ENCODE measurements at places on chromosomes 2 and 18.

GRCh38 chr18:31190919-31191318 lies 28.3 kb upstream of the DSC1 start:
- H3K4me3 ChIP-seq: no peak overlapping the region
- H3K4me1 ChIP-seq: no peaks in the 10 kb centered on the region
- H3K27ac ChIP-seq: peak overlapping the region; percentile 61
- no peaks in the 10 kb centered on the region for H3K36me3 ChIP-seq
- no peaks in the 10 kb centered on the region for H3K27me3 ChIP-seq
- peak; percentile 61 for DNase-seq

GRCh38 chr2:30989746-30990145 lies 148.5 kb downstream of the GALNT14 start:
- DNase-seq: no peak
- no peaks in the 10 kb centered on the region for H3K36me3 ChIP-seq
- H3K27ac ChIP-seq: no peak overlapping the region
- no peaks in the 10 kb centered on the region for H3K27me3 ChIP-seq

DNA sequence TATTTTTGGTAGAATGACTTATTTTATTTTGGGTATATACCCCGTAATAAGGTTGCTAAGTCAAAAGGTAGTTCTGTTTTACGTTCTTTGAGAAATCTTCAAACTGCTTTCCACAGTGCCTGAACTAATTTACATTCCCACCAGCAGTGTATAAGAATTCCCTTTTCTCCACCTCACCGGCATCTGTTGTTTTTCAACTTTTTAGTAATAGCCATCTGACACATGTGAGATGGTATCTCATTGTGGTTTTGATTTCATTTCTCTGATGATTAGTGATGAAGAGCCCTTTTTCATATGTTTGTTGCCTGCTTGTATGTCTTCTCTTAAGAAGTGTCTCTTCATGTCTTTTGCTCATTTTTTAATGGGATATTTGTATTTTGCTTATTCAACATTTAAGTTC lies 215.2 kb upstream of the TFPI start:
- no peak for DNase-seq
- no peak overlapping the region for H3K4me3 ChIP-seq

GRCh38 chr2:109707281-109708147 lies 86.6 kb upstream of the RGPD5 start:
- no peaks in the 10 kb centered on the region for H3K36me3 ChIP-seq
- no peaks in the 10 kb centered on the region for H3K27me3 ChIP-seq
- no peak for DNase-seq
- H3K27ac ChIP-seq: no peak overlapping the region
- H3K4me1 ChIP-seq: no peaks in the 10 kb centered on the region

- no peaks in the 10 kb centered on the region for H3K27me3 ChIP-seq
Measured at GRCh38 chr2:71629771-71630453, 176.6 kb downstream of the DYSF start.

- H3K4me1 ChIP-seq: no peaks in the 10 kb centered on the region
- no peaks in the 10 kb centered on the region for H3K36me3 ChIP-seq
Measured at GRCh38 chr2:61419129-61419528, 51.8 kb downstream of the USP34 start.

- no peaks in the 10 kb centered on the region for H3K36me3 ChIP-seq
- H3K27me3 ChIP-seq: no peaks in the 10 kb centered on the region
- no peaks in the 10 kb centered on the region for H3K4me1 ChIP-seq
- DNase-seq: no peak
Measured at GRCh38 chr2:207275779-207276178, 110.0 kb upstream of the KLF7 start.

DNA sequence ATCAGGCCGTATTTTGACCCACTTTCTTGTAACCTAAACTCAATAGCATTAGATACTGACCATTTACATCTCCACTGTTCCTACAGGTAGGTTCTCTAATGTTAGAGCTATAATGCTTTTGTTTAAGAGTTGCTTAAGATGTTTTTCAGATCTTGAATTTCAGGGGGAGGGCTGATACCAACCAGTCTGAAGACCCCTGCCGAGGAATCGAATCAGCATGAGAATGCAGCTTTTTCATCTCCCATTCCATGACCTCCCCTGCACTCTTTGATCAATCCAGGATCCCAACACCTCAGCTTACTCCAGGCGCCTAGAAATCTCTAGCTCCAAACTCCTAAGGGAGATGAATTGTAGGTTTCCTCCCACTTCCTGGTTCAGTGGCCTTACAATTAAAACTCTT lies 120.5 kb upstream of the MC4R start:
- no peak overlapping the region for H3K4me3 ChIP-seq
- no peak for DNase-seq
- H3K27ac ChIP-seq: no peak overlapping the region

DNA sequence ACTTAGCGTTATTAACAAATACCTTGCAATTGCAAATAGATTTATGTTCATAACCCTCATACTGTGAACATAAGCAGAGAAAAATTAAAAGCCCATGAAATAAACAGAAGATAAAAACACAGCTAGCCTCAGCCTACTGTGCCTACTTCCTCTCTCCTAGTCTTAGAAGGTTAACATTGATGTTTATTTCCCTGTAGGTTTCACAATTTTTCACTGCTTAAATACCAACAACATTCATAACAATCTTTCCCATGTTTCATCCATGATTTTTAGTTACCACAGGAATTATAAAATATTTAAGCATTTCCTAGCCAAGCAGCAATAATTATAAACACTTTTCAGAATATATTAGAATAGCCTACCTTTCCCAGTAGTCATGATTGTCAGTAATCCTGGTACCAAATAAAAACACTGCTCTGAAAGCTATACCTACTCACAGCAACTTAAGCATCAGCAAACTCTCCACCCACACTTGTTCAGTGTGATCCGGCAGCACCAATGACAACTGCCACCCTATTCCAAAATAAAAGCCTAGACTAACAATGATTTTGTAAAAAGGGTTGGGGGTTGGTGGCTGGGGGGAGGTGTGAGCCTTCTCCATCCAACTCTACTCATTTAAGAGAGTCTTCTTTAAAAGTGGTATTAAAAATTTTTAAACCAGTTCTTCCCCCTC lies 40.6 kb upstream of the RNU4ATAC start:
- no peaks in the 10 kb centered on the region for H3K36me3 ChIP-seq
- H3K27ac ChIP-seq: no peak overlapping the region
- H3K27me3 ChIP-seq: no peaks in the 10 kb centered on the region
- no peak for DNase-seq
- no peaks in the 10 kb centered on the region for H3K4me1 ChIP-seq

- H3K4me1 ChIP-seq: peaks cover 7% of the 10 kb centered on the region
- H3K4me3 ChIP-seq: peak overlapping the region; percentile 29
- peaks cover 10% of the 10 kb centered on the region for H3K27me3 ChIP-seq
- no peaks in the 10 kb centered on the region for H3K36me3 ChIP-seq
- no peak for DNase-seq
- no peak overlapping the region for H3K27ac ChIP-seq
Measured at GRCh38 chr2:27263287-27264252, 723 bp upstream of the SLC30A3 start.

DNA sequence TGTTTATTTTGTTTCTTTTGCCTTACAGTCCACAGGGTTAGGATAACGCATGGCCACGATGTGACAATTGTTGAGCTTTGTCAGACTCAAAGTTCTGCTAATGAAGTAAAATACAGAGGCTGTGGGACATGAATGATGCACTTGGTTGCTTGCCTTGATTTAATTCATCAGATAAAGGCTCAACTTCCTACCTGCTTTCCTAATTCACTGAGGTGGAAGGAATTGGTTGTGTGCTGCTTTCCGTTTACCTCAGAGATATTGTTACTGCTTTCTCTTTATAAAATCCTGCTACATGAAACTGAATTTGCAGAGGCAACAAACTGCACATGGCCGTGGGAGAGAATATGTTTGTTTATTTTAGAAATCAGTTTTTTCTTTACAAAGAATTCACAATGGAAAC lies 6.6 kb downstream of the RIT2 start:
- H3K27me3 ChIP-seq: no peaks in the 10 kb centered on the region
- no peak overlapping the region for H3K4me3 ChIP-seq
- H3K4me1 ChIP-seq: no peaks in the 10 kb centered on the region

Measured in prostate gland (tissue), 2 donors.